Stimulated activated CD8-positive, alpha-beta memory T cell treated with anti-CD3 and anti-CD28 coated beads, Interleukin-7, amount 100 ng/mL, for 24 hours (primary cell): ENCODE measurements at places on chromosomes 5 and 9.

GRCh38 chr9:91415290-91415689, 8.3 kb downstream of the NFIL3 start:
- no peak for DNase-seq

DNA sequence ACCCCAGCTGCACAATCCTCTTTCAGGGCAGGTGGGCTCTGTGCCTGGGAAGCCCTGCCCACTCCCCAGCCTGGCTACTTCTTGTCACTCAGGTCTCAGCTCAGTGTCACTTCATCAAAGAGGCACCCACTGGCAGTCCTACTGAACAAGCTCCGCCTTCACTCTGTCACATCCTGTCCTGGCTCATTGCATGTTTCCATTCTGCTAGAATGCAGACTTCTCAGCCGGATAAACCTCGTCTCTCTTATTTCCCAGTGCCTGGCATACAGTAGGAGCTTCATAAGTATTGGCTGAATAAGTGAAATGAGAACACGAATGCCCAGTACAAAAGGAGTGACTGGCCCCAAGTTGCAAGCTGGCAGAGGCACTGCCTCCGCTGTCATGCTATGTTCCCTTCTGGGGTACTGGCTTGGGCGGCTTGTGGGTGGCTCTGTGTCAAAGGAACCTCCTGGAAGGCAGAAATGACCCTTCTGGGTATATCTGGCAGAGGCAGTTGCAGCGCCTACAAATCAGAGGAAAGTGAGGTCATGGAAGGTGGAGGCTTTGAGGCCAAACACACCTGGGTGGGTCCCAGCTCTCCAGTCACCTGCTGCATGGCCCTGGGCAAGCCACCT, 98.3 kb upstream of the PHYKPL start:
- DNase-seq = no peak

DNA sequence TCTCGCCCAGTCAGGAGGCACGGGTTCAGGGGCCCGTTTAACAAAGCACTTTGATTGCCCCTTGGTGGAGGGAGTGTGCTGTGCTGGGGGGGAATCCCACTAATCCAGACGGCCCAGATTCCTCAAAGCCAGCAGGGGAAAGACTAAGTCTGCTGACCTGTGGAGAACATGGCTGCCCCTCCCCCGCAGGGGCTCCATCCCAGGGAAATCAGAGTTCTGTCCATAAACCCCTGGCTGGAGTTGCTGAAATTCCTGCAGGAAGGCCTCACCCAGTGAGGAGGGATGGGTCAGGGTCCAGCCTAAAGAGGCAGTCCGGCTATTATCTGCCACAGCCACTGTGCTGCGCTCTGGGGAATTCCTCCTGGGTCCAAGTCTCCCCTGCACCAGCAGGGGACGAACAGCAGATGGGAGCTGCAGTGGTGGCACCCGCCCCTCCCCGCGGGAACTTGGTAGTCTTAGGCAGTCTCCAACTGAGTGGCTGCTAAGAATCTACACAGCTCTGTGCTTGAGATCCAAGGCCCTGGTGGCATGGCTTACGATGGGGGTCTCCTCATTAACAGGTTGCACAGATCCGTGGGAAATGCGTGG, 174.0 kb upstream of the DAB2 start:
- no peak for DNase-seq

- no peak for DNase-seq
Measured at GRCh38 chr5:16592255-16592654, 24.5 kb downstream of the RETREG1 start.

DNA sequence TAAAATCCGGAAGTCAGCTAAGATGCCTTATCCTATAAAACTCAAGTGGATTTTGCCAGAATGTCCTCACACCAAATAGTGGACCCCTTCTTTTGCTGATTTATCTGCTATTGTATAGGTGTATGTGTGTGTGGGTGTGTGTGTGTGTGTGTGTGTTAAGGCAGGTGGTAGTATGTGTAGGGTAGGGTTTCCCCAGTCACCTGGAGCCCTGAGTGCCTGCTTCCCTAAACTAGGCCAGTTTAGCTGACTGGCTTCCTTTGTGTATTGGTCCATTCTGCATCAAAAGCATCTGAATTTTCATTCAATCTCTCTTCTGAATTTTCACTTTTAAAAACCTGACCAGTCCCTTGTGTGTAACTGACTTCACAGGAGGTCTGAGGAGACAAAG, 42.2 kb upstream of the LCP2 start:
- DNase-seq = no peak

DNA sequence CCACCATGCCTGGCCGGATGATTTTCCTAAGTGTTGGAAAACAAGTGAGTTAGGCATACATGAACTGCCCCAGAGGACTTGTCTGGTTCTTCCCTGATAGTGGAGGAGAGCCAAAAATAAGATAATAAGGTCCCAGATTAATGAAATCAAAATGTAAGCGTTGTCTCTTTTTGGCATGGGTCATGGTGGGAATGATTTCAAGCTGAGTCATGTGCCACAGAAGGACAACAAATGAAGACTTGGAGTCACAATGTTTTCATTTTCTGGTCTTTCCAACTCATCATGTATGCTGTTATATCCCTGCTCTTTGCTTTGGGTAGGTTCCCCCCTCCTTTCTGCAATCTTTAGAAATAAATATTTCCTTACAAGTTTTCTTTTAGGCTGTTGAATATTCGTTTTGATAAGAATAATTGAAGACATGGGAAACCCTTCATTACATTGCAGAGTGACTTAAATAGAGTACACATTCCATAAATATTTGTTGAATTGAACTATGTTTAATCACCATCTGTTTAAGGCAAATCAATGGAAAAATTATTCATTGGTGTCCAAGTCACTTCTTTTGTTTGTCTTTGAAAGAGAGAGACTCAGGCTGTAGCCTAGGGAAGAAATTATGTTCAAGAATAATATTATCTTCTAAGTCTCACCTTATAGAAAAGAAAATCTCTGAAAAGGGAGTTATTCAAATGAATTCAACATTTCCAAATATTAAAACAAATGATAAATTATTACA, 196.3 kb downstream of the CSNK1G3 start:
- no peak for DNase-seq

GRCh38 chr5:72082048-72082447, 25.2 kb upstream of the MAP1B start:
- no peak for DNase-seq

DNA sequence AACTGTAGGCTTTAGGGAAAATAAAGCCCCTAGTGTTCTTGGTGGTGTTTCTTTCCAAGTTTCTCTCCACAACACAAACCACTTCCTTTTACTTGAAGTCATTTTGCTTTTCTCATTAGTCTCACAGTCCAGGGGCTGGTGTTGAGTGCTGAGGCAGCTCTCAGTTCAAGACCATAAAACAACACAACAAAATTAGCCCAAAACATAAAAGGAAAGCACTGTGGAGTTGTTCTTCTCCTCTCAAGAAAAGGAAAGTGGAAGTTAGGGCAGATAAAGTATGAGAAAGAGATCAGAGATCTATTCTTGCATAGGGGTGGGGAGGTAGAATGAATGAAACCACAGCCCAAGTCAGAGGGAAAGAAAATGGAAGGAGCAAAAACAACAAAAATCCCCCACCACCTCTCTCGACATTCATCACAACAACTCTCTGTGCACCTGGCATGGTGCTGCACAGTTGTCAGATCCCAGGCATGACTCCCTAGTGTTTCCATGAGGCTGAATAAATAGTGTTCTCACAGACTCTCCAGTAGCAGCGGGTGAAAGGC, 569.9 kb downstream of the RAB3C start:
- DNase-seq = no peak

- DNase-seq = no peak
Measured at GRCh38 chr9:133855802-133856521, 117.8 kb upstream of the SARDH start.

- no peak for DNase-seq
Measured at GRCh38 chr5:16791904-16792597, 144.0 kb downstream of the MYO10 start.

- no peak for DNase-seq
Measured at GRCh38 chr5:159503236-159503635, 172.9 kb upstream of the IL12B start.

- no peak for DNase-seq
Measured at GRCh38 chr5:93571114-93571949, 9.7 kb downstream of the NR2F1-AS1 start.

- DNase-seq = no peak
Measured at GRCh38 chr5:77333451-77334123, 123.1 kb downstream of the PDE8B start.

DNA sequence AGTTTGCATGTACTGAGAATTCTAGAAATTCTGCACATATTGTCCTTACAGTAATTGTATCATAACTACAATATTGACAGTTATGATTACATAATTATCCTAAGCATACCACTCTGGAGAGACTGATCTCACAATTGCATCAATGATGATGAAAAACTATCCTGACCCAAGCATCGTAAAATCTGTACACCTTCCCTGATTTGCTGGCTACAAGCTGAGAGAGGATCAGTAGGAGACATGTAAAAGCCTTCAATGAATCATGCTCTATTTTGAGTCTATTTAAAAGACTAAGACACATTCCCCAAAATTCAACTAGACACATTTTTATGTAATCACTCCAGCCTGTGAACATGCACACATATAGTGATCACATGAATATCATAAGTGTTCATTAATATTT, 1833.8 kb downstream of the EFNA5 start:
- no peak for DNase-seq

DNA sequence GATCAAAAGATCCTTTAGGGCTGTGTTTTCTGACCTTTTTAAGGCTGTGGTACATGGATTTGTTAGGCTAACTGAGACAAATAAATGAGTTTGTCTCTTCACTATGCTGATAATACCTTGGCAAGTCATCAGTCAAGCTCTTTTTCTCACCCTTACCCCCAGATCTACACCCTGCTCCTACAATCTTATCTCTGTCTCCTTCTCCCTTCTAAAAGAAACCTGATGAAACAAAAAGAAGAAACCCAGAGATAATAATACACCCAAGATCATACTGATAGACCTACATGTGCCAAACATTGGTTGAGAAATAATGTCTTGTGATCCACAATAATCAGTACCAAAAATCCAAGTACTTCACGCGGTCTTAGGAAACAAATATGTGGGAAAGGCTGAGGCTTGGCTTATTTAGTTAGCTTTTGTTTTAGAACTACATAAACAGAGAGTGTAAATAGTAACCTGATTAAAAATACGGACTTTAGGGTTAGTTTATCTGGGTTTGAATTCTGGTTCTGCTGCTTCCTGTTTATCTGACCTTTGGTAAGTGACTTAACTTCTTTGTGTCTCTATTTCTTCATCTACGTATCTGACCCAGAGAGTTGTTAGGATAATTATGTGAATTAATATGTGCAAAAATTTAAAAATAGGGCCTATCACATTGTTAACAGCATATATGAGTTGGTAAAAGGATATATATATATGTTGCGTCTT, 24.8 kb upstream of the PDCD1LG2 start:
- DNase-seq = no peak

GRCh38 chr9:86282979-86283535, 719 bp upstream of the ISCA1 start:
- DNase-seq = peak; percentile 2

DNA sequence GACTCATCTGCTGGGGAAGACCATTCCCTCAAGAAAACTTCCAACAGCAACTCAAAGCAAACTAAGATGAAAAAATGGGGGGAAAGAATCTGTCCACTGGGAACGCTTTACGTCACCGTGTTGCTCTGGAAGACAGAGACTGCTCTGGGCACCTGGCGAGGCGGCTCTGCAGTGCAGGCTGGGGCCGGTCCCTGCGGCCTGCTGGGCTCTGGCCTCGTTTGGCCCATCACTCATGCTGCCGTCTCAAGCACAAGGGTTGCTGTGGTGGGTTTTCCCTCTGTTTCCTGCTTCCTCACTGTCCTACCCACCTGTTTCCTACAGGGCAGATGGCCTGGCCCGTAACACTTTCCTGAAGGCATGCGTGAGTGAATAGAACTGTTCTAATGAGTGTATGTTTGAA, 92.9 kb upstream of the OTULINL start:
- no peak for DNase-seq

DNA sequence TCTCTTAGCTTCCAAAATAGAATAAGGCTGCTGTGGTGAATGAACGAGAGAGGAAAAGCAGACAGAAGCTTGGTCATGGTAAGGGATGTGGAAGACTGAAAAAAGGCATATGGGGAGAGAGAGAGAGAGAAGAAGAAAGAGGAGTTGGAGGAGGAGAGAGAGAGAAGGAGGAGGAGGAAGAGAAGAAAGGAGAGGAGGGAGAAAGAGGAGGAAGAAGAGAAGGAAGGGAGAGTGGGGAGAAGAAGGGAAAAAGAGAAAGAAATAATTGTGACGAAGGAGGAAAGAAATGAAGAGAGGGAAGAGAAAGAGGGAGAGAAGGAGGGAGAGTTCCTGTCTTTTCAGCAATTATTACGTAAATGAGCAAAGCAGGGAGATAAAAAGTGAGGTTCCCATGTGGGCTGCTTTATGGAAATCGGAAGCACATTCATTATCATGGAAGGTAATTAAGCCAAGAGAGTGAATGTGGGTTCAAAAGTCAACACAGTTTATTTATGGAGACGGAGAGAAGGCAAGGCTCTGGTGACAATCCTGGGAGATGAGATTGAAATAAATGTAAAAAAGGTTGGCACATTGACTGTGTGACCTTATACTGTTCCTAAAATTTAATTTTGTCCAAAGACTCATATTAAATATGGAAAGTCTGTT, 611.2 kb downstream of the KIF4B start:
- no peak for DNase-seq

DNA sequence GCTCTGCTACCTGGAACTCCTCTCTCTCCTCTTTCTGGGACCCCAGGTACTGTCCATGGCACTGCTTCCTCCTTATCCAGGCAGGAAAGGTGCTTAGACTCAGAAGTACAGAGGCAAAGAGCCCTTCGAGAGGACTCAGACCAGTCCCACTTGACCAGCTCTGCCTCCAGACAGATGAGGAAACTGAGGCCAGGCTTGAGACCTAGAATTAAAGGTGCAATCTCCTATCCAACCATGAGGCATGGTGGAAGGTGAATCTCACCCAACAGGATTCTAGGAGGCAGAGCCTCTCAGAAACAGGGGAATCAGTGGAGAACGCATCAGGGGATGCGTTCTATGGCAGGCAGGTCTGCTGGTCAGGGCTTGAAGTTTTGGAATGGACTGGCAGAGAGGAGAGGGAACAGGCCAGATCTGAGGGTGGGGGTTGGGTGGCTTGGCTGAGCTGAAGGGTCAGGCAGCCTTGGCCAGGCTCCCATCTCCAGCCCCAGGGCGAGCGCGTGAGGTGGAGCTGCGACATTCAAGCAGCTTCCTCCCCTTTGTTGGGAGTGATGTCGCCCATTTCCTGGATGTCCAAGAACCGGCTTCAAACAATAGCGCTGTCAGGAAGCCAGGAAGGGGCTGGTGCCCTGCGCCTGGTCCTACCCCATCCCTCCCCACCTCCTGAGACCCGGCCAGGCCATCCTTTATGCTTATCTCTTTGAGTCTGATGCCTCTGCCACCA, 26.2 kb downstream of the NDUFA8 start:
- DNase-seq = no peak

GRCh38 chr9:81637276-81637675, 52.1 kb downstream of the TLE1 start:
- no peak for DNase-seq

- no peak for DNase-seq
Measured at GRCh38 chr9:113996531-113997001, 81.5 kb downstream of the AMBP start.

- peak; percentile 55 for DNase-seq
Measured at GRCh38 chr9:91033797-91034196, 232.2 kb downstream of the SYK start.

- no peak for DNase-seq
Measured at GRCh38 chr9:116844621-116845020, 157.5 kb downstream of the TRIM32 start.

- no peak for DNase-seq
Measured at GRCh38 chr5:74529101-74529500, 111.4 kb downstream of the ENC1 start.
